Fibroblast of upper back skin (primary cell): ENCODE measurements at places on chromosomes 11 and 22.

DNA sequence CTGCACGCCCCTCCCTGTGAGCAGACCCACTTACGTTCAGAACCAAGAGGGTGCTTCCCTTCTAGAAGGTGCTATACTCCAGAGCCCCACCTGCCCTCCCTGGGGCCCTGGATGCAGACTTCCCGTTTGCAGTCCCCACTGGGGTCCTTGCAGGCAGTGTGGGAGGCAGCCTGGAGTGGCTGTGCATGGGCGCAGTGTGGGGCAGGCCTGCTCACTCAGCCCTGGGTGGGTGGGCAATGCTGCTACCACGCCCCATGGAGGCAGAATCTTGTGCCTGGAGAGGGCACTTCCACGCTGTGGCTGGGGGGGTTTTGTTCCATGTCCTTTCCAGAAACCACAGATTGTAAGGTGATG lies 116.2 kb downstream of the KCNQ1OT1 start:
- no peak for DNase-seq

GRCh38 chr11:57458410-57459163 lies 1.7 kb upstream of the RTN4RL2 start:
- peak; percentile 18 for DNase-seq

- DNase-seq, result peak; percentile 52
Observed at GRCh38 chr11:2812371-2812991, 73.1 kb downstream of the CDKN1C start.

GRCh38 chr11:61369372-61370348 lies 7.5 kb downstream of the TMEM138 start:
- peak; percentile 35 for DNase-seq

DNA sequence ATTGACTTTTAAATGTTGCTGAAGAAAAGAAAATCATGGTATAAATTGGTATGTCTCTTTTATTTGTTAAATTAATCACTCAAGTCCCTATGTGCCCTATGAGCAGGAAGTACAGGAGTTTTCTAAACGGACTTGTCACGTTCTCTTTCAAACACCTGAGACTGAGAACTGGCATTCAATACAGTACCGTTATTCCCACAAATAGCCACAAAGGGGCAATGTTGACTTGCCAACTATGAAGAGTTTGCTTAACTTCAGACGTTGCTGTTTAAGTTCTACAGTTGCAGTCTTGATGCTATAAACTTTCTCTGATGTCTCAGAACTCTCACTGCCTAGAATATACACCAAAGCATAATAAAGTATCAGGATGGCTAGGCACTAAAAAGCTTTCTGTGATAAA lies 7.6 kb downstream of the OR56A1 start:
- DNase-seq, result peak; percentile 7

DNA sequence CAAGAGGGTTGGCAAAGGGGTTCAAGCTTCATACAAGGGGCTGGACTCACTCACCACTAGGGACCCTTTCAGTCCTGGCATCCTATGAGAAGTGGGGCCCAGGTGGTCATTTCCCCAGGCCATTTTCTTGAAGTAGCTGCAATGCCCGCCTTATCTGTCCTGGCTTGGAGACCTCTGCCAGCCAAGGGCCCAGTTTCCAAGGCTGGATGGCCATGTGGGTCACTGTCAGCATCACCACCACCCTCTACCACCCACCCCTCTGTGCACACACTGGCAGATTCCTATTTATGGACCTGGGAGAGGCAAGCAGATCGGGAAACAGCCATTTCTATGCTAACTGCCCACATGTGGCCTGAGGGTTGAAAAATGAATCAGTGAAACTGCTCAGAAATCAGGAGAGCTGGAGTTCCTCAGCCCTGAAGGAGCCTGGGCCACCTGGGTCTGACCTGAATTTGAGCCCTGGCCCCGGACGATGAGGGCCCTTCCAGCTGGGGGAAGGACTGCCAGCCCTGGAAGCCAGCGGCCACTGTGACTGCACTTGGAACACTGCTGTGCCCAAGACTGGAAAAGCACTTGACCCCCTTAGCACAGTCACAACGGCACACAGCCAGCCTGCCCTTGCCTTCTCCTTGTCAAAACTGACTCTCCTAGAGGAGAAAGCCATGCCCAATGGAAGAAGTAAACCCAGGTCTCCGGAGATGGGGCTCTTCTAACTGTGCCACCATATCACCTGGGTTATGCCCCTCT lies 442.2 kb downstream of the BUD13 start:
- no peak for DNase-seq

DNA sequence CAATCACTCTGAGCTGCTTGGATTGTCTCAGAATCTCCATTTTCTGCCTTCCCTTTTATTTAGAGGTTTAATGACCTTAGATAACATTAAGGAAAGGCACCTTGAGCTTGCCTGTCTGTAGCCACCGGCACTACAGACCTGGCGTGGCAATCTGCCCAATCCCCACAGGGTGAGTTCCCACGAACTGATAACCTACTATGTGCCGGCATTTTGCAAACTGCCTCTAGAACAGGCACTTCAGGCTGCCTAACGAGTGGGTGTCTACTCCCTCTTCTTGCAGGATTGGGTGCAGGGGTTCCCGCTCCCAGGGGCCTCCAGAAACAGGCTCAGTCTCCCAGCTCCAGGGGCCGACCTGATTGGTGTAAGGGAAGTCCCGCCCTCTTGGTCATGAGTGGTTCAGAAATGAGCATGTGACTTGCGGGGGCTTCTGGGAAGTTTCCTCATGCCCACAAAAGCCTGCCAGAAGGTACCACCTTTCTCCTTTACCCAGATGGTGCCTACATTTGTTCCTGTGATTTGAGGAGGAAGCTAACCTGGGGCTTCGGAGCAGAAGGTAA lies 120.0 kb upstream of the LDLRAD3 start:
- DNase-seq, result no peak

DNA sequence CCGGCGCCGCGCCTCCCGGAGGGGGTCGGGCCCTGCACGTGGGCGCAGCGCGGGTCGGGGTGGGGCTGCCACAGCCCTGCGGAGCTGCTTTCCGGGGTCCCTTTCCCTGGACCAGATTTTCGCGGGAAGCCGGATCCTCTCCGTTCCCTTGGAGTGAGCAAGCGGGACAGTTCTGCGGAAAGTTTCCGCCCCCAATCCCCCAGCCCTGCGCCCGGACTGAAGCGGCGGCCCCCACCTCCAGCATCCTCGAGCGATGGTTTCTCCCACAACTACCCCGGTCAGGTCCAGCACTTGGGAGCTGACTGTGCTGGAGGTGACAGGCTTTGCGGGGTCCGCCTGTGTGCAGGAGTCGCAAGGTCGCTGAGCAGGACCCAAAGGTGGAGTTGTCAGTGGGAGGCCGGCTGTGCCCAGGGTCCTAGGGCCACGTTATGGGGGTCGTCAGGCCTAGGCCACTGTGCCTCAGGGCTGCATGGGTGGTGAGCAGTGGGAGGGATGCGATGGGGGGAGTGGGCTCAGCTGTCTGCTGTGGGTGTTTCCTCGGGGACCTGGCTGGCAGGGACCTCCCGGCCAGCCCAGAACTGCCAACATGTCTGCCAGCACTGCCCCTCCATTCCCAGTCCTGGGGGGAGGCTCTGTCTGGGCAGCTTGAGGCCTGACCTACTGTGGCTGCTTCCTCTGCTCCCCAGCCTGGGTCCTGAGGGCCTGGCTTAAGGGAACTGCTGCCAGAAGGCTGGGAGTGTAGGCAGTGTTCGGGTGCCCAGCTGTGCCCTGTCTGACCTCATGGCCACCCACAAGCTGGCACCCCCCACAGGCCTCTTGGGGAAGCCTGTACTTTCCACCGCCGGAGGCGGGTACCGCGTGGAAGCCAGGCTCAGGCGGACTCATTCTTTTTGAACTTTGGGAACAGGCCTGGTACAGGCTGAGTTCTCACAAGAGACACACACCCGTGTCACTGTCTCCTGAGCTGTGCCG lies 726 bp downstream of the ST3GAL4 start:
- no peak for DNase-seq

GRCh38 chr11:35013514-35014233 lies 97.3 kb downstream of the PDHX start:
- no peak for DNase-seq

DNA sequence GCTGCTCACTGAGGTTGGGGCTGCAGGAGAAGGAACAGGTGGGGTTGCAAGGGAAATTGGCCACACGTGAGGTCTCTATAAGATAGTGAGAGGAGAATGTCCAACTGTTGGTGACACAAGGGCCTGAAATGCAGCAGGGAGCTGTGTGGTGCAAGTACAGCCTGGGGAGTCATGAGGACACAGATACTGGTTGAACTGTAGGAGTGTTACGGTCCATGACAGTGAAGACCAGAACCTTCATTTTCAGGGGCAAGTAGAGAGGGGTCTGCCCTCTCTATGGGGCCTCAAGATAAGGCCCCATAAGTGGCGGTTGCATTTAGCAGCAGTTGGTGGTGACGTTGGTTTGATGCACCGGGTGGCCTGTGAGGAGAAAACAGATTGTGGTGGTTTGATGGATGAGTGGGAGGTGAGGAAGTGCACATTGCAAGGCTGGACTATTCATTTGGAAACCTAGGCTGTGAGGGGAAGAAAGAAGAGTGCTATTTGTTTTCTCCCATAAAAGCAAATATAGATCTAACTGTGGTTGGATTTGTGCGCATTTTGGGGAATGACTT lies 39.4 kb downstream of the MICAL2 start:
- peak; percentile 30 for DNase-seq

- DNase-seq, result no peak
Observed at GRCh38 chr11:10319702-10320558, 15.1 kb downstream of the ADM start.

- DNase-seq, result peak; percentile 25
Observed at GRCh38 chr11:6354651-6355485, 34.6 kb upstream of the CAVIN3 start.

DNA sequence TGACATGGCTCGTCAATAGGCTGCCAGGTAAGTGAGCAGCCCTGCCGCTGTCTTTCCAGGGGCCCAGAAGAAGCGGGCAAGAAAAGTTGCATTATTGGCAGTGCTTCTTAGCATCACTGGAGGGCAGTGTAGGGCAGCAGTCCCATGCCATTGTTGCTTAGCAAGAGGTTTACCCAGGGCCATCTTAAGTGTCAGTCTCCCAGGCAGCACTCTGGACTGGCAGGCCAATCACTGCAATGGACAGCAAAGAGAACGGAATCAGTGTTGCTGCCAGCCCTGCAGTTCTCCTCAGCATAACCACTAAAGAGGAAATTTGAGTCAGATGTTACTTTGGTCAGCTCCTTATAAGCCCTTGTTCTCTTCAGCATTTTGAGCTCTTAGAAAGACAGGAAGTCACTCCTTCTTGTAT lies 13.4 kb upstream of the GRK2 start:
- DNase-seq, result no peak

DNA sequence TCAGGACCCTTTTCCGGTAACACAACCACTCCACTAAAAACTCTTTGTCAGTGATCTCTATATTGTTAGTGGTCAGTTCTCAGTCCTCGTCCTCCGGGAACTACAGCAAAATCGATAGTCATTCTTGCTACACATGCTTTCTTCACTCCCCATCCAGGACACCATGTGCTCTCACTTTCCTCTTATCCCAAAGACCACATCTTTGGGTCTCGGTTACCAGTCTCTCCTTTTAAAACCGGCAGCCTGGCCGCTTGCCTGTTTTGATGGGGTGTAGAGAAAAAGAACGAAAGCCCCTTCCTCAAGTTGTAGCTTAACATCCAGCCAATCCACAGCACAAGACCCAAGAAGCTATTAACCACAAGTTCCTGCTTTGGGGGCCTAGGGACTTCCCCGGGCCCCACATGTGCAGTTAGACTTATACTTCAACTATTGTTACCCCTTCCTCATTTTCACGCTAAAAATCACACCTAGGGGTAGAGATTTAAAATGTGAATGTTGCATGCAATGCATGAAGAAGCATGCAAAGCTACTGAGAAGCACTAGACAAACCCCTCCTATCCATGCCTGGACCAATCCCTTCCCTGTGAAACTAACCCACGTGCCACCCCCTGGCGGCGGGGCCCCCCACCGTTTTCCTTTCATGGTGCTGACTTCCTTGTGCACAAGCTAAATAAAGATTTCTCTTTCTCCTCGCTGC lies 1.5 kb upstream of the TOLLIP start:
- no peak for DNase-seq

GRCh38 chr22:49659281-49659923 lies 168.3 kb downstream of the BRD1 start:
- no peak for DNase-seq

GRCh38 chr22:37368058-37368457 lies 59.2 kb downstream of the ELFN2 start:
- DNase-seq, result no peak

- DNase-seq, result no peak
Observed at GRCh38 chr22:44624689-44625420, 77.1 kb upstream of the PRR5 start.

- no peak for DNase-seq
Observed at GRCh38 chr22:21779444-21779843, 43.9 kb upstream of the YPEL1 start.

- no peak for DNase-seq
Observed at GRCh38 chr11:33735271-33736147, 714 bp downstream of the CD59 start.

GRCh38 chr22:46518542-46519325 lies 18.7 kb downstream of the CELSR1 start:
- no peak for DNase-seq

DNA sequence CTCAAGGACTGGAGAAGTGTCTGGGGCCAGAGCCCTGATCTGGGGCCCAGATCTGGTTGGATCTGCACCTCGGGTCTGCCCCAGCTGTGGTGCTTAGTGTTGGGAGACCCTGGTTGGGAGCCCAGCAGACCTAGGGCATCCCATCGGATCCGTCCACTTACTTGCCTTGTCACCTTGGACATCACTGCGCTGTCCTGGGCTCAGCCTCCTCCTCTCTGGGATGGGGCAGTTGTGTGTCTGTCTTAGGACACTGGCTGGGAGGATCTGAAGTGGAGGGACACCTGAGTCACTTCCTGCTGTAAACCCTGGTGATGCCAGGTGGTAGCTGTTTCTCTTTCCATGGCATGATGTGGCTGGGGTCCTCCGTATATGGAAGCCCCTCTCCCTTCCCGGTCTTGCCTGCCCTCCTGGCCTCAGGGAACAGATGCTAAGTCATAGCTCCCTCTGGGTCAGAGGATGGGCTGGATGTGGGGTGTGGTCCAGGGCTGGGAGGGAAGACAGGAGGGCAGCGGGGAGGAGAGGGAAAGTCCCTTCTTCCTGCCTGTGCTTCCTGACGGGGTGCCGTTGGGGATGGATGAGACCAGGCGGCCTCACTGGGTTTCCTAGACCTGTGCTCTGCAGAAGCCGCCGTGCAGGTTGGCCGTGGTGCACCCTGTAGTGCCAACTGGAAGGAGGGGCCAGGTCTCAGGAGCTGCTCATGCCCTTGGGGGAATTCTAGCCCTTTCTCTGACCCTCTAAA lies 12.1 kb upstream of the OMP start:
- no peak for DNase-seq

DNA sequence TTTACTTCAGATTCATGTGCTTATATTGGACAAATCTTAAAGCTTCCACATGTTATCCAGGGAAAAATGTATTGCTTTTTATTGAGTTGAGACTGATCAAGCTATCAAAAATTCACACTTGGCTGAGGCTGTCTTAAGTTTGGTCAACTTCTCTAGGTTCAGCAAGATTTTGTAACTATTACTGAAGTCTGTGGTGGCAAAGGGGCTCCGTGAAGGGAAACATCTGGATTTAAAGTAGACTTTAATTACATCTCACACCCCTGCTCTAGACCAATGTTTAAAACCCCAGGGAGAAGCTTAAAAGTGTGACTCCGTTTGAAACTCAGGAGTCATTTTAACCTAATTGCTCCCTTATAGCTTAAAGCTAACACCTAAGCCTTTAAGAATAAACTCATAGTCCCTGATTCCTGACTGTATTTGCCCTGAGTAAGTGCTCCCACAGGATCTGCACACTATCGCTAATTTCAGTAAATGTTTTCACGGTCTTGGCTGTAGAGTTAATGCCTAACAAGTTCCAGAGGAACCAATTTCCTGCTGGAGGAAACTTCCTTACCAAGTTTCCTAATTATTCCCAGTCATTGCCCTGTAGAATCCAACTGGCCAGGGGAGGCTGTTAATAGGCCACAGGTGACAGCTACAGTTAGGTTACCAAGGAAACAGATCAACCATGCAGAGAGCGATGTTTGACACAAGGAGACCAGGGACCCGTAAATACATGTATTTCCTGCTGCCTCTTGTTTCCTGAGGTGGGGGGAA lies 40.5 kb downstream of the OR10A6 start:
- DNase-seq, result no peak
